ENCODE measurements at places on chromosomes 13 and 19.

DNA sequence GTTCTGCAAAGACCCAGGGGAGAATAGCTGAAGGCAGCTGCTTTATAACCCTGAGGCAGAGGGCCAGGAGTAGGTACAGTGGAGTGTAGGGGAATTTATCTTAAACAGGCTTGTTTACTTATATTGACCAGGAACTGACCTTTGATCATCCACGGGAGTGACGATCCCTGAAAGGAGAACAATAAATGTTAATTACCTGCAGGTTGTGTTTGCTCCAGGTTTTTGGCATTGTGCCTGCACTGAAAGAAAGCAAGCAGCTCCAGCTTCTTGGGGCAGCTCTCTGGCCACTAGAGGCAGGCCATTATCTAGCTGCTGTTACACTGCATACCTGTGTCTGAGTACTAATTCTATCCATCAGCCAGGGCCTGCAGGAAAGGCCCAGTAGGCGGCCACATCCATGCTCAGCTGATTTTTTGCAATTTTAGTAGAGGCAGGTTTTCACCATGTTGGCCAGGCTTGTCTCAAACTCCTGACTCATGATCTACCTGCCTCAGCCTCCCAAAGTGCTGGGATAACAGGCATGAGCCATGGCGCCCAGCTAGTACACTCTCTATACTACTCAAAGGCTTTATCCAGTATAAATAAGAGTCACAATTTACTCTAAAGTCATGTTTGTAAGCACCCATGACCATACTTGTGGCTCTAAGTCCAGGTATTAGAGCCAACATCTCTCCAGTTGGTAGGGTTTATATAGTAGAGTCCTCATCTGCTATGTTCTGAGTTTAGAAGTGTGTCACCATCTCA is 8.5 kb upstream of the ZNF91 start:
- DNase-seq = no peak

DNA sequence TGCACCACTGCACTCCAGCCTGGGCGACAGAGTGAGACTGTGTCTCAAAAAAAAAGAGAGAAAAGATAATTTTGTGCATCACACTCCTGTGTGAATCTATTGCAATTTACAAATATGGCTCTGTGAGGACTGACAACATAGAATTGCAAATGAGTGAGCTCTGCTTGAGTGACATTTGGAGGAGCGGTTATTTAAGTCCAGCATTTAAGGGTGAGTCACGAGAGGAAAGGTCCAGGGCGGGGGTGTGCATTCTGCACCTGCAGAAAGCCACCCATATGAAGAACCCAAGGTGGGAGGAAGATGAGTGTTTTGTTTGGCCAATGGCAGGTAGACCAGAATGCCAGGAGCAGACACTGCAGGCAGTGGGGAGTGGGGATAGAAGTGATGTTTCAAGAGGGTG is 58.5 kb downstream of the DGKH start:
- no peak for DNase-seq

DNA sequence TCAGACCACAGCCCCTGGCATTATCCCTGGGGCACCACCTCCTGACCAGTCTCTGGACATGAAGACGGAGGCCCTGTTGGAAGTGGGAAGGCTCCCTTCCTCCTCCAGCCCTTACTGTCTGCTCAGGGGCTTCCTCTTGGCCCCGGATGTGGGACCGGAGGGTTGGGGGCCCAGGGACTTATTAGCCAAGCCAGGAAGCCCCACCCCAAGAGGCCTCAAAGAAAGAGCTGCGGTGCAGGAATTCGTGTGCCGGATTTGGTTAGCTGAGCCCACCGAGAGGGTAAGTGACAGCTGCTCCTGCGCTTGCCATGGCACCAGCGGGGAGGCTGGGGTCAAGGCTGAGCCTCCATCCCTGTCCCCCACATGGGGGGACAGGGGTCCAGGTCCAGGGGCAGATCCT is at the start of gene RETN:
RETN (plus strand) TSS at position 208 of the 400 bp plus-strand sequence. CDS start 278 bp downstream, outside the sequence.
- DNase-seq = no peak

- DNase-seq = no peak
Measured at GRCh38 chr19:38039966-38040365, 133.0 kb downstream of the SIPA1L3 start.

- DNase-seq = no peak
Measured at GRCh38 chr19:3361384-3362216, 4.8 kb upstream of the NFIC start.

All from stimulated activated CD4-positive, alpha-beta T cell treated with anti-CD3 and anti-CD28 coated beads, Interleukin-15, amount 100 ng/mL, for 1 hour (primary cell).